Activated CD4-positive, alpha-beta memory T cell treated with anti-CD3 and anti-CD28 coated beads, Interleukin-2, amount 10 ng/mL, durations not matched to agents 7 days and 5 days (primary cell): ENCODE measurements at places on chromosomes 7 and 10.

DNA sequence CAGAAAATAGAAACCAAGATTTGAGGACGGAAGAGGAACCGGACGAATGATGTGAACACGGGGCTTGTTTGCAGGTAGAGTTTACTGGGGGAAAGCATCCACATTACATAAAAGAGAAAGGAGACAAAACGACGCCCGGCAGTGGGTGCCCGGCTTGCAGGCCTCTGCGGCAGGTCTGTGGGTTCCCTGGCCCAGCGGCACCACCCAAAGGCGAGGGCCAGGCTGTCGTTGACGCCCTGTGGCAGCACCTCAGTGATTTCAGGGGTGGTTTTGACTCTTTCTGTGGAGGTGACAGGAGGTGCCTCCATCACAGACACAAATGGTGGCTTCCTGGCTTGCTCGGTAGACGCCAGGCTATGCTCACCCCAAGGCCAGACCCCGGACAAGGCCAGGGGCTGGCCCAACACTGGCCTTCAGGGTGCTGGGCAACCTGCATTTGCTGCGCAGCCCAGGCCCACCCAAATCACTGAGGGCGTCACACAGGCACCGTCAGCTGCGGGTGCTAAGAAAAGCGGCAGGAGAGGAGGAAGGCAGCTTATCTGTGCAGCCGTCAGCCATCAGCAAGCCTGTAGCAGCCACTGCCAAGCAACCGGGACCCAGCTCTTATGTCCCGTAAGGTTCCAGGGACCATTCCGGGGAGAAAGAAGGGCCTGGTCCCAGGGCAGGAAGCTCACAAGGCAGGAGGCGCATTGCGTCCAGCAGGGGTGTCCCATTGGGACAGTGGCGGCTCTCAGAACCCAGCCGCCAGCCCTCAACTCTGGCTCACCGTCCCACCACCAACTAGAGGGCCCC lies 230.3 kb downstream of the PTPRN2 start:
- H3K4me1 ChIP-seq = no peaks in the 10 kb centered on the region
- H3K36me3 ChIP-seq = no peaks in the 10 kb centered on the region
- no peak overlapping the region for H3K27ac ChIP-seq

DNA sequence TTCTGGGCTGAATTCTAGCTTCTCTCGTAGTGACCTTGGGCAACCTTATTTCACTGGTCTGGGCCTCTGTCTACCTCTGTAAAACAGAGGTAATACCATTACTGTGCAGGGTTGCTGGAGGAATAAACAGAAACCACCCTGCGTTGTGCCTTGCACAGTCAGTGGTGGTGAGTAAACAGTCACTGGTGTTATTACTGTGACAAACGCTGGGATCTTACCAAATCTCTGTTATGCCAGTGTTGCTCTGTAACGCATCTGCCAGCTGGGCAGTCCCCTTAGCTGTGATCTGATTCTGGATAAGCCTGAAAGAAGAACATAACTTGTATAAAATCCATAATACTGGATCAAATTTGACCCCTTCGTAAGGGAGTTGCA lies 49.4 kb downstream of the NOD1 start:
- DNase-seq = no peak
- H3K4me1 ChIP-seq = peaks cover 8% of the 10 kb centered on the region
- no peaks in the 10 kb centered on the region for H3K27me3 ChIP-seq
- H3K27ac ChIP-seq = no peak overlapping the region
- H3K36me3 ChIP-seq = peaks cover 74% of the 10 kb centered on the region

GRCh38 chr7:3404501-3404900 lies 103.4 kb downstream of the SDK1 start:
- H3K4me3 ChIP-seq = no peak overlapping the region
- H3K4me1 ChIP-seq = peaks cover 10% of the 10 kb centered on the region
- H3K27ac ChIP-seq = no peak overlapping the region
- no peak for DNase-seq
- H3K36me3 ChIP-seq = no peaks in the 10 kb centered on the region
- H3K27me3 ChIP-seq = peaks cover 16% of the 10 kb centered on the region

DNA sequence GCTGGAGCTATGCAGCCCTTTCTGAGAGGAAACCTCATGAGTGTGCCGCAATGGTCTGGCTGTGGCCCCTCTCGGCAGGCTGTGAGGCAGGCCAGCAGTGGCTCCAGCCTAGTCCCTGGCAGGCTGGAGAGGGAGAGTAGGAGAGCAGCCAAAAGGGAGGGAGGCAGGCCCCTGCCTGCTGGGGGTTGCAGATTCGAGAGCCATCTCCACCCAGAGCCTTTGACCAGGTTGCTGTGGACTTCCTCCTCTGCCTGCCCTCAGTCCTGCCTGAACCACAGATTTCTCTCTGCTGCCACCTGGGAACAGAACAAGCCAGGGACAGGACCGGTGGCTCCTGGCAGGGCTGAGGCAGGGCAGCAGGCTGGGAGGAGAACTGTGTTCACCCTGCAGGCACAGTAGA lies 13.9 kb downstream of the PAX2 start:
- no peaks in the 10 kb centered on the region for H3K4me1 ChIP-seq
- peaks cover 75% of the 10 kb centered on the region for H3K27me3 ChIP-seq
- DNase-seq = no peak
- no peaks in the 10 kb centered on the region for H3K36me3 ChIP-seq
- H3K4me3 ChIP-seq = no peak overlapping the region
- no peak overlapping the region for H3K27ac ChIP-seq

DNA sequence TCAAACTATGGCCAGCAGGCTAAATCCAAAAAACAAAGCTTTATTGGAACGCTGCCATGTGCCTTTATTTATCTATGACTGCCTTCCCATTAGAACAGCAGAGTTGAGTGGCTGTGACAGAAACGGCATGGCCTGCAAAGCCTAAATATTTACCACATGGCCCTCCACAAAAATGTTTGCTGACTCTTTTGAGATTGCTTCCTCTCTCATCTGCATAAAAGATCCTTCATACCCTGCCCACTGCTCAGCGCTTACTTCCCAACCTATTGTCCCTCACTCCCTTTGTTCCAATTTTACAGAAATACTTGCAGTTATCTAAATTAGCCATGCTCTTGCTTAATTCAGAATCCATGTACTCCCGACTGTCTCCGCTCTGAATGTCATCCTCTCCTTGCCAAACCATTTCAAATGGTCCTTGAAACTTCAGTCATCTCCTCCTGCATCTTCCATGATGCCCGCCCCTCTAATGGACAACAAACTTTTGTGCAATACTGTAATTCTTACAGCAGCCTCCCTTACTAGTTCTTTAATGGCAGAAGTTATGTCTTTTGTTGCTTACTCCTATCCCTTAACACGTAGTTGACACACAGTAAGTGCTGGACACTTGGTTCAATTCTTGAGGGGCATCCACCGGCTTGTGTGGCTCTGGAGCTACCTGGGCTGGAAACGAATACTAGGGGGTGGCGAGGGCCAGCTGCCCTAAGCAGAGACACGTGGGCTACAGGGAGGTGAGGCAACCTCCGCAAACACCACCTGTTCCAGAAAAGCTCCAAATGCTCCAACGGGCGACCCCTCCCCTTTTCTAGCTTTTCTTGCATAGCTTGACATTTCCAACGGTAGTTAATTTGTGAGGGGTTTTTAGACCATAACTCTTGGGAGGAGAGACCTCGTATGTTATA lies 832 bp downstream of the XRCC2 start:
- H3K4me1 ChIP-seq = peaks cover 24% of the 10 kb centered on the region
- peak overlapping the region; percentile 68 for H3K27ac ChIP-seq

GRCh38 chr7:26627221-26627620 lies 237.2 kb downstream of the SKAP2 start:
- DNase-seq = no peak
- peaks cover 6% of the 10 kb centered on the region for H3K36me3 ChIP-seq
- H3K27ac ChIP-seq = no peak overlapping the region

- no peaks in the 10 kb centered on the region for H3K36me3 ChIP-seq
- H3K27ac ChIP-seq = no peak overlapping the region
- no peaks in the 10 kb centered on the region for H3K27me3 ChIP-seq
- DNase-seq = peak; percentile 19
- no peak overlapping the region for H3K4me3 ChIP-seq
Measured at GRCh38 chr10:120514035-120514620, 57.1 kb downstream of the PLPP4 start.

DNA sequence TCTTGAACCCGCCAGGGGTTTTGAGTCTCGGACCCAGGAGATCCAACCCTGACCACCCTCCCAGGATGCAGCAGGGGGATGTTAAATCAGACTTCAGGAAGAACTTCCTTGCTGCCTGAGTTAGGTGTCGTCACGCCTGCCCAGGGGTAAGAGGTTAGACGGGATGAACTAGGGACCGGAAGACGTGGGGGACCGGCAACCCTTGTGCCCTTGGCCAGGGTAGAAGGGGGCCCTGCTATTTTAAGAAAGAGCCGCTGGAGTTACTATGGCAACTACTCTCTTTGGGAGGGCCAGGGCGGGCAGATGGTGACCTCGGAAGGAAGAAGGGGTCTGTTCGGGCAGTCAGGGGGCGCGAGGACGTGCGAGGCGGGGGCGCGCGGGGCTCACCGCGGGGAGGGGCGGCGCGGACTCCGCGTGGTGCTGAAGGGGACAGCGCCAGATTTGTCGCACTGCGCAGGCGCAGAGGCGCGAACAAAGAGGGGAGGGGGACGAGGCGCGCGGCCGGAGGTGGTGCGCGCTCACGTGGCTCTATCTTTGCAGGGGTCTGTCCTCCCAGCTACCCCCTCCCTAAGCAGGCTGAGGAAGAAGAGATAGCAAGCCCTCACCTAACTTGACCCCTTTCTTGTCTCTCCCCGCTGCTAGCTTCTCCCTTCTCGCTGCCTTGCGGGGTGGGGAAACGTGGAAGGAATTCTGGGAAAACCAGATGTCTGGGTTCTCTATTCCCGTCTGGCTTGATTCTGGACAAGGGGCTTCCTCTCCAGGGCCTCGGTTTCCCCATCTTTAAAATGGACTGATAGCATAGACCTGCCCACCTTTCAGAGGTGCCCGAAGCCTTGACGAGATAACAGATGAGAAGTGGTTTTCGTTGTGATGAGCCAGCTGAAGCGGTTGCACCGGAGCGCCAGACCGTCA lies 940 bp upstream of the PSD start:
- peak overlapping the region; percentile 87 for H3K4me3 ChIP-seq
- peaks cover 9% of the 10 kb centered on the region for H3K36me3 ChIP-seq
- H3K4me1 ChIP-seq = peaks cover 40% of the 10 kb centered on the region

GRCh38 chr7:66092654-66093053 lies 17.0 kb downstream of the ASL start:
- H3K4me1 ChIP-seq = no peaks in the 10 kb centered on the region
- DNase-seq = no peak
- no peaks in the 10 kb centered on the region for H3K27me3 ChIP-seq

- no peak for DNase-seq
- peaks cover 4% of the 10 kb centered on the region for H3K27me3 ChIP-seq
- no peaks in the 10 kb centered on the region for H3K4me1 ChIP-seq
- H3K27ac ChIP-seq = no peak overlapping the region
- H3K36me3 ChIP-seq = no peaks in the 10 kb centered on the region
Measured at GRCh38 chr10:16384021-16384420, 52.8 kb upstream of the PTER start.

GRCh38 chr7:101163279-101164070 lies 1.9 kb downstream of the VGF start:
- H3K4me1 ChIP-seq = peaks cover 33% of the 10 kb centered on the region
- H3K4me3 ChIP-seq = peak overlapping the region; percentile 71
- peaks cover 44% of the 10 kb centered on the region for H3K27me3 ChIP-seq
- peak; percentile 58 for DNase-seq

GRCh38 chr7:41808541-41808940 lies 105.7 kb upstream of the INHBA start:
- H3K4me1 ChIP-seq = no peaks in the 10 kb centered on the region
- H3K36me3 ChIP-seq = no peaks in the 10 kb centered on the region
- H3K27ac ChIP-seq = no peak overlapping the region
- H3K4me3 ChIP-seq = no peak overlapping the region
- no peak for DNase-seq

DNA sequence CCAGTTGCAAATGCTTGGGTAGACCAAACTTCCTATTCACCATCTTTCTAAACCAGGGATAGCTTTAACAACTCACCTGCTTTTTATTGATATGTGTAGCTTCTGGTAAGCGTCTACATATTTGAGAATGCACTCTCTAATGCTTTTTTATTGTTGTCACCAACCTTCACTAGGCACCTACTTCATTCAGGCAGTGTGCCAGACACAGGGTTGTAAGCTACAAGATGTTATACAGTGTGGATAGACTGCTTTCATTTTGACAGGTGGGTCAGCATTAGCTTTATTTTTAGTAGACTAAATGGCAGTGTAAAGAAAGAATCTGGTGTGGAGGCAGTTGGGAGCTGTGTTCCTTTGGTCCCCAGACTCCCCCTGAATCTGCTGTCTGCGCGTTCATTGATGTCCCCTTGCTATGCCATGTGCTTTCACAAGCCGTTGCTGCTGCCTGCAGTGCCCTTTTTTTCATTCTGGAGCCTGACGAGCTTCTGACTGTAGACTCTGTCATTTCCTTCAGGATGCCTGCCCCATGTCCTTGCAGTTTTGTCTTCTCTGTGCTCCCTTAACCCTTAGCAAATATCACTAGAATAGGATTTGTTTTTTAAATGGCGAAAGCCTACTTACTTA lies 32.1 kb downstream of the NRF1 start:
- H3K27me3 ChIP-seq = no peaks in the 10 kb centered on the region
- H3K4me1 ChIP-seq = peaks cover 5% of the 10 kb centered on the region
- H3K27ac ChIP-seq = no peak overlapping the region
- no peak for DNase-seq
- H3K36me3 ChIP-seq = peaks cover 9% of the 10 kb centered on the region

DNA sequence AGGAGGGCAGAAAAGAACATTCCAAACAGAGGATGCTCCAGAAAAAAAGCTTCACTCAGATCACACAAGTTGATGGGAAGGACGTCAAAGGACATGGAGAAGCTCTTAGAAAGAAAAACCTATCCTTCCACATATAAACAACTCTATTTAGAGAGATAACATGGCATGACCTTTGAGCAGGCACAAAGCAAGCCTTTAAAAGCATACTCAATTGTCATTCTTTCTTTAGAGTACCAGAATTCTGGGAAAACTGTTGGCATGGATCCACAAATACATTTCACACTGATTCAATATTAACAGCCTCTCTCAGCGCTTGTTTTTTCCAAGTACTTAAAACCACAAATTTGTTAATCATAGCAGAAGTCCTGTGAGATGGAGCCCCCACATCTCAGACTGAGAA lies 7.3 kb upstream of the ABLIM1 start:
- no peaks in the 10 kb centered on the region for H3K4me1 ChIP-seq
- peaks cover 40% of the 10 kb centered on the region for H3K27me3 ChIP-seq
- no peak overlapping the region for H3K4me3 ChIP-seq
